Activated naive CD8-positive, alpha-beta T cell treated with anti-CD3 and anti-CD28 coated beads, Interleukin-2, amount 50 U/mL, for 24 hours (primary cell): ENCODE measurements at places on chromosomes 5 and 9.

- no peak for DNase-seq
Observed at GRCh38 chr5:107564931-107565372, 105.8 kb downstream of the EFNA5 start.

DNA sequence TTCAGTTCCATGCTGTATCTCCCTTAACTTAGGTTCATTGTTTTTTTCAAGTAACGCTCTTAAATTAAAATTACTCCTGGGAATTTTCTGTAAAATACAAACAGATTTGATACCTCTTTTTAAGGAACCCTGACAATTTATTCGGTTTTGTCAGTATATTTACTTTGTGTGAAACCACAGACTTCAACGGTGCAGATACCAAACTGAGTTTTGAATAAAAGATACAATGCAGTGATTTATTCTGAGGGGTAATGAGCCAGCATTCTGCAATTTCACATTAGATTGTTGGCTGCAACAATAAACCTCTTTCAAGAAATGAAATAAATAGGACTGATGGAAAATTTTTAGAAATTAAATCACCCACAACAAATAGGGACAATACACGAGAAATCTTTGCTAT is 308.6 kb upstream of the EDIL3 start:
- DNase-seq, result no peak

GRCh38 chr5:172757394-172758010 is 13.5 kb downstream of the DUSP1 start:
- no peak for DNase-seq

GRCh38 chr5:175567954-175568353 is 89.6 kb downstream of the SFXN1 start:
- no peak for DNase-seq

GRCh38 chr5:25107853-25108252 is 463.1 kb upstream of the CDH10 start:
- DNase-seq, result no peak

GRCh38 chr5:4576908-4577307 is 563.2 kb upstream of the ADAMTS16 start:
- DNase-seq, result no peak

GRCh38 chr5:99386406-99387077 is 457.7 kb upstream of the CHD1 start:
- DNase-seq, result no peak

DNA sequence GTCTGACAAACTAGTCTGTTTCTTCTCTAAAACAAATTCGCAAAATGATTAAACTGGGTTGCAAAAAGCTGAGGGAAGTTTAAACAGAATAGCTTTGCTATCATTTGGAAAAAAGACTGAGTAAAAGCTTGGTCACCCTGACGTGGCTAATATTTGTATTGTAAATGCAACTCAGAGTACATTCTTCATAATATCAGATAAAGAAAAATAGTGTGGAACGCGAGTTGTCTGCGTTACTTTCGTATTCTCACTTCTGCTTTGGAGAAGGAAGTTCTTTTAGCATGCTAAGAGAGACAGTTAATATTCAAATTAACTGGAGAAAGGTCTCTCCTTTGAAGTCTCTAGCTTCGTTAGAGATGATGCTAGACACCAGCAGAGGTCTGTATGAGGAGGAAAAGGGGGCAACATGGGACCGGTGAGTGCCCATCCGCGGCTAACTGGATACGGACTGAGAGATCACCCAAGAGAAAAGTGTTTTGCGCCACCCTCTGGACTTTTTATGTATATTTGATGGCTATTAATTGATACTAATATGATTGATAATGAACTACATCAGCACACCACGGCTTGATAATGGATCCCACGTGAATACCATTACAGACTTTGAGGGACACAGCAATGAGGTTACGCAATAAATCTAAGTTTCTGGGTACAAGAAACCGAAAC is 2.9 kb upstream of the CNTRL start:
- peak; percentile 32 for DNase-seq

GRCh38 chr5:50564079-50564478 is 102.4 kb upstream of the PARP8 start:
- DNase-seq, result no peak

DNA sequence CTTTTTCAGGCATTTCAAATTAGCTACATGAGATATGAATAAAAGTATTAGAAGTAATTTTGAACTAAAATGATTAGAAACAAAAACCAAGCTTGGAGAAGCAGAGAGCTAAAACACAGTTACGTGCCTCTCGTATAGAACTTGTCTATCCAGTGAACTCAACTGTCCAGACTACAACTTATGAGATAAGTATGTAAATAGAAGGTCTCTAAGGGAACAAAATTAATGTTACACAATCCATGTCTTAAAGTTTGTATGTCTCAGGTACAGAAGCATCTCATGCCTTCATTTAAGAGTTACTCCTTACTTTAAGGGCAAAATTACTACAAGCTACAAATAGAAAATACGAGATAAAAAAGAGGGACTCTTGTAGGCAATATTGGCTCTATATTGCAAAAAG is 316.8 kb downstream of the CETN3 start:
- no peak for DNase-seq

DNA sequence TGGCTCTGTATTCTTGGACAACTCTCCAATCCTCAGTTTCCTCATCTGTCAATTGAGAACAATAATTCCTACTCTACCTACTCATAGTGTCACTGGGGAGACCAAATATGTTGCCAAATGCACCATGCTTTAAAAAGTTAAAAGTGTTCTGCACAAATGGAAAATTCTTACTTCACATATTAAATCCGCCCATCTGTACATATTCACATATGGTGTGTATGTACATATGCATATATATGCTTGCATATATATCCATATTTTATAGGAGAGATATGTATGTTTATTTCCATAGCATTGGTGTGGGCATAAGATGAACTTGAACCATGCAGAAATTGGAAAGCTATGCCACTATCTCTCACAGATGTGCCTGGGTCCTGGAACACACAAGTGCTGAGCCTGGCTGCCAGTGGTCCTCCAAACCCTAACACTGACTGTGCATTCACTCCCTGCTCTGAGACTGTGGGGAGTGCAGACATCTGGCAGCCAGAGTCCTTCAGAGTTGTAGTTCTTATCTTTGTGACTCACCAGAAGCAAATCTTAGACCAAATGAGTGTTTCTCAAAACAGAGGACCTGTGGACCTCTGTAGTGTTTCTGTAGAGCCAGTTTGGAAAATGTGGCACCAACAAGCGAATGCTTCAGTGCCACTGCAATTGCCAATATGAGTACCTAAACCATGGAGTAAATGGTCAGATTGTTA is 168.7 kb downstream of the GRIA1 start:
- DNase-seq, result no peak

DNA sequence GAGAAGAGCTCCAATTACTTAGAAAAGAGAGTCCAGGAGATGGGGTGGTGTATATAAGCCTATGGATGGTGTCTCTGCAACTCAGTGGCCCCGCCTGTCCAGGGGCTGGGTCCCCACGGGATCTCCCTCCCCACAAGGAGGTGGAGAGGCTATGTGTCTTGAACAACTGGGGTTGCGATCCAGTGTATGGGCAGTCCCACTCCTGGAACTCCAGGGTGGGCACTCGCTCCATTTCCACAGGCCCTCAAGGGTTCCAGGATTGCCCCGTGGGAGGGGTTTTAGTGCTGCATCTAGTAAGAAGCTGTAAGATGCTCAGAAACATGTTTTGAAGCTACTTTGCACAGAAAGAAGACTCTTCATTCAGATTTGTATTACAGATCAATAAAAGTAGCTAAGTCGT is 558 bp upstream of the SMAD5 start:
- peak; percentile 7 for DNase-seq

DNA sequence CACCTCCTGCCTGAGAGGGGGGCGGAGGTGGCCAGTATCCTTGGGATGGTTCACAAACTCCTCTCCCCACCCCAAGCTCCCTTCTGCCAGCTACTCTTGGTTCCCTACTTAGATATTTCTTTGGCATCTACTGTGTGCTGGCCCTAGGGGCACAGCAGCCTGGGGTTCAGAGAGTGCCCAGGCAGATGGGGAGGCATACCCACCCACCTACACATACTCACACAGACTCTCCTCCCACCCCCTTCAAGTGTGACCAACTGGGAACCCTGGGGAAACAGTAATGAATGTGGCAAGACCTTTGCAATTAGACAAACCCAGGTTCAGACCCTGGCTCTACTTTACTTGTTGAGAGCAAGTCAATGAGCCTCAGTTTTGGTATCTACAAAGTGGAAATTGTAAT is 44.4 kb upstream of the PSD2 start:
- DNase-seq, result no peak

- no peak for DNase-seq
Observed at GRCh38 chr5:164876793-164877192, 1371.4 kb downstream of the MAT2B start.
